NCI-H1436 treated with DMSO at 0.1 percent for 48 hours (cell line): ENCODE measurements at places on chromosomes 5 and 9.

- DNase-seq = no peak
These were observed 203.5 kb upstream of the RGMB start for GRCh38 chr5:98570010-98570409.

GRCh38 chr9:111066468-111066867, 28.2 kb upstream of the LPAR1 start:
- no peak for DNase-seq

GRCh38 chr9:77865385-77866047, 166.1 kb downstream of the GNAQ start:
- DNase-seq = no peak

DNA sequence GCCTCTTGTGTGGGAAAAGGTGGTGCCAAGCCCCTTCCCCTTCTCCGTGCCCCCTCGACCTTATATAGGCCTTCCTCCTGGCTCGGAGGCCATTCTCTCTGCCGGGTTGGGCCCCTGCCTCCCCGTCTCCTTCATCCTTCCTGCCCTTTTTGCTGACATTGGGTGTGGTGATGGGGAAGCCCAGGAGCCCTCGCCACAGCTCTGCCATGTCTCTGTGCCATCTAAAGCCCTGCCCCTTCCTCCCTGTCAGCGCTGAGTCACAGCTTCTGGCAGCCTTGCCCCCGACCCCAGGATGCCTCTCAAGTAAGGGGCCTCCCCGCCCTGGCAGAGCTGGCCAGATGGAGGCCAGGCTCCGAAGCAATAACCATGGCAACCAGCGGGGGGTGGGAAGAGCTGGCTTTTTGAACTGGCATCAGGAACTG, 30.4 kb downstream of the JADE2 start:
- DNase-seq = no peak

GRCh38 chr5:15683332-15683731, 183.4 kb downstream of the FBXL7 start:
- no peak for DNase-seq

GRCh38 chr5:172691886-172692285, 50.8 kb downstream of the NEURL1B start:
- DNase-seq = no peak

DNA sequence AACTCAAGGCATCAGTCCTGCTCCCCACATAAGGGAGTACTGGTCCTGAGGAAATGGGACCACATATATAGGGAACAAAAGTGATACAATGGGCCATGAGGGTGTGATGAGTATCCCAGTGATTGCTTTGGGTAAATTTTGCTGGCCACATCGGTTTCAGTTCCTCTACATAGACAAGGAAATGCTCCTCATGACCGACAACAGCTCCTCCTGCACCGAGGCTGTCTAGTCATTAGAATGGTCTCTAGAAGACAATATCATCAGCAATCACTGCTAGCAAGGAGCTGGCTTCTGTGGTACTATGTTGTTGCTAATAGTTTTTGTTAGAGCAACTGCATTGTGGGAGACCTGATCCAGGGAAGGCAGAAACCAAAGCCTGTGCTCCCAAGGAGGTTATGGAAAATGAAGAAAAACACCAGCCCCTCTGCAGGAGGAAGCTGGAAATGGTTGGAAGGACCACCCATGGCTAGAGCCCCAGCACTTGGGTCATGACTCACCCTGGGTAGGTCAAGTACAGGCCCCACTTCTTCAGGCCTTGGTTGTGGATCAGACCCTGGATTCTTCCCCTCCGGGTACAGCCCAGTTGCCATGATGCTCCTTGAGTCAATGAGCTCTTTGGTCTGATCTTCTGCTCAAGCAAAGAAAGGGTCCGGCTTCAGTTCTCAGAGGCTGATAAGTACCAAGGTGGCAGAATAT, 3.4 kb upstream of the CTSL start:
- DNase-seq = no peak

DNA sequence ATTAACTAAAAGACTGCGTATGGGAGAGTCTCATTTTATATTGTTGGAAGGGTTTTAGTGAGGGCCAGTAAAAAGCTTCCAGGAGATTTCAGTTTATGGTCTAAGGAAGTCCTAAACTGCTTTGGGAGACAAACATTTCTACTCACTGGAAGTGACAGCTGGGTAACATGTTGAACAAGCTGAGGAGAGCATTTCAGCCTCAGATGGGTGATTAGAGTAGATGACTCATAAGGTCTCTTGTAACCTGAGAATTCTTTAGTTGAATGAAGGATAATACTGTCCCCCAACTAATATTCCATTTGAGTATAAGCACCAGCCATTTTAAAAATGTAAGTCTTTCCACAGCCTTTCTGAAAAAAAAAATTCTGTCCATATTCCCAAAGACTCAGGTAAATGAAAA, 218.0 kb upstream of the C9orf72 start:
- DNase-seq = no peak

GRCh38 chr9:112333639-112334431, 416 bp upstream of the PTBP3 start:
- DNase-seq = peak; percentile 77

GRCh38 chr5:125874717-125875116, 548.5 kb upstream of the GRAMD2B start:
- DNase-seq = no peak

DNA sequence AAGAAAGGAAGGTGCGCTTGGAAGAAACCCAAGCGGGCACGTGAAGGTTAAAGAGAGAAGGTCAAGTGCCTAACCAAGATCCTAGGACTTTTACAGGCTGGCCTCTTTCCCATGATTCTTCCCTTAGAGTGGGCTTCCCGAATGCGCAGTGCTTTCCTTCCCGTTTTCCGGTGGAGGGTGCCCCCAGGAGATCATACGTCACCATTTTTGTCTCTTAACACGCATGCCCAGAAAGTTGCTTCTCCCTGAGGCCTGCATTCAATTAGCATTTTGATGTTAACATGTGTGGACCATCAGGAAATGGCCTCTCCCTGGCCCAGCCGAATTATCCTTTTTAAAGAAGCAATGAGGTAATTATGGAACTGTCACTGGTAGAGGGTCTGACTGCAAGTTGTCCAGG, 1.9 kb upstream of the RUSC2 start:
- no peak for DNase-seq

DNA sequence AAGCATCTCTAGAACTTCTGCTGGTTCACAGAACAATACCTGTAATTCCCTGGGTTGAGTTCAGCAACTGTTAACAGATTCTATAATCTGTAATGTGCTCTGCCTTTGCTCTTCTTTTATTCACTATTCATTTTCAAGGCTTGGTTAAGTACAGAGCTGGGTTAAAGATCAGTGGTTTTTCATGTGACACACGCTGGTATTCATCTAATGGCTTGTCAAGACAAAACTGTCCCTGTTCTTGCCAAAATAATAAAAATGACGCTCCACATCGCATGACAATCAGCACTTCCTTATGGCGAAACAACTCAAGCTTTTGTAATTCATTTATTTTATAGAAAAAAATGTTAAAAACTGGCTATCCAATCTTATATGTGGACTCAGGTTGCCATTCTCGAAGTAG, 137.9 kb downstream of the BNC2 start:
- DNase-seq = no peak

- DNase-seq = no peak
These were observed 28.7 kb upstream of the MEGF9 start for GRCh38 chr9:120742951-120743416.

DNA sequence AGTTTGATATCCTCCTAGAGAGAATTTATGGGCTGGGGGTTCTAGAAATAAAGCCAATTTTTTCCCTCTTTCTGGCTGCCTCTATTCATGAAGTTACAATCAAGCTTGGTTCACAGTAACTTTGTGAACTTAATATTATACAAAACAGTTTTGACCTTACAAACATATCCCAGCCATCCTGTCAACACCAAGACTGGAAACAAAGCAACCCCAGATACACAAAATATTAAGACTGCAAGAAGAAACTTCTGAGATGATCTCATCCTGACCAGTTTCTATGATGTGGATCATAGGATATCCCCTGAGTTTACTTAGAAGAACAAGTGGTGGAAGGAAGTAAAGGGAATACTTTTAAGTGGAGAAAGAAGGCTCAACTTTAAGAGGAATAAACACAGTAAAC, 28.3 kb upstream of the CER1 start:
- DNase-seq = no peak
